ENCODE measurements at places on chromosomes 2 and 18.

DNA sequence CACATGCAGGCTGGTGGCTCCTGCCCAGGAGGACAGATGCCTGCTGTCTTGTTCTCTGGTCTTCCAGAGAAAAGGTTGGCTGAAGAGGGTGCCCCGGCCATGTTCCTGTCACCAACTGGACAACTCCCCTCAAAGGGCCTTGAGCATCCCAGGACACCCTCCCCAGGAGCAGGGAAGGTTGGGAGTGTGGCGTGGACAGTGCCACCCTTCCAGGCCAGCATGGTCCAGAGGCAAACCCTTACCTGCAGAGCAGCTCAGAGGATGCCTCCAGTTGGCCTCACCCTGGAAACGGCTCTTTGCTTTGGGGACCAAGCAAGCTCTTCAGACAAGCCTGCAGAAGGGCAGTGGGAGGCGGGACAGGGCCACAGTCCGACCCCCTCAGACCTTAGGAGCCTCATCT is 4.9 kb upstream of the GPC1 start:
- DNase-seq = peak; percentile 45

DNA sequence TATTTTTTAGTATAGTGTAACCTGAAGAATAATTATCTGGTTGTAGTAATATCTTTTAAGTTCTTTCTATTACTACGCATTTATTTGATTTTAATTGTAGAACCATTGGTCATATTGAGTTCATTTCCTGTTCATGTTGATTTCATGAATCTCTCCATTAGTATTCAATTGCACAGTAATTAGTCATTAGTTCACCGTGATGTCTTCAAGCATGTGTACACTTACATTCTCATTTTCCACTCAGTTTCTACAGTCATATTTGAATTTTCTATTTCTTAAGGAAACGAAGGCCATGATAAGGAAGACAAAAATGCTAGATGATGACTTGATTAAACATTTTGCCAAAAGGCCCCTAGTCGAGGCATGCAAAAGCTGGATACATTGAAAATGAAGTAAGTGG is 333.7 kb upstream of the FANCL start:
- DNase-seq = no peak

DNA sequence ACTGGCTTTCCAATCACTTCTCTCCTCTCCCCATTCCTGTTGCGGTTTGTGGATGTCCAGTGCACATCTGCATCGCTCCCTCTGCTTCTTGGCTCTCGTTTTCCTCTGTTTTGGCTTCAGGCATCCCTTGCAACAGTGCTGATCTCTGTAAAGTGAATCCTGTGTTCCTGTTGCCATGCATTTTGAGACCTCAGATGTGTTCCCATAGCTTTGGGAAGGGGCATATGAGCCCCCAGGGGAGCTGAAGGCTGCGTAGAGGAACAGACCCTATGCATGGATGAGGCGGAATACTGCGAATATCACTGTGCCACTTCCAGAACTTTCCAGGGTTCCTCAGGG is 168.4 kb upstream of the HAAO start:
- DNase-seq = no peak

DNA sequence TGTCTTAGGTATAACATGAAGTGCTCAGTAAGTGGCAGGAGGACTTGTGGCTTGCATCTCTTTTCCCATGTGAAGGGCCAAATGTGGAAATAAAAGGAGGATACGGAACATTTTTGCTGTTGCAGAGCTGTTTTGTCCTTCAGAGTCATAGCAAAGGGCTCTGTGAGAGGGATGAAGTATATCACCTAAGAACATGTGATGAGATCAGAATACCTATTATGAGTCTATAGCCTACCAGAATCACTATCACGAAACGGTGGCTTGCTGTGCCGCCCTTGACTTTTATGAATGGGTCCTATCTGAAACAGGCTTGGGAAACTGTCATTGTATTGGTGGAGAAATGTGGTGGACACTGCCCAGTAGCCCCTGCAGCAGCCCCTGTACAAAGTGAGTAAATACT is 67.0 kb upstream of the ITGB6 start:
- no peak for DNase-seq

- peak; percentile 91 for DNase-seq
These were observed 18.1 kb downstream of the TET3 start for GRCh38 chr2:74002505-74003421.

GRCh38 chr2:108069515-108070310 is 83.4 kb downstream of the SLC5A7 start:
- DNase-seq = no peak

DNA sequence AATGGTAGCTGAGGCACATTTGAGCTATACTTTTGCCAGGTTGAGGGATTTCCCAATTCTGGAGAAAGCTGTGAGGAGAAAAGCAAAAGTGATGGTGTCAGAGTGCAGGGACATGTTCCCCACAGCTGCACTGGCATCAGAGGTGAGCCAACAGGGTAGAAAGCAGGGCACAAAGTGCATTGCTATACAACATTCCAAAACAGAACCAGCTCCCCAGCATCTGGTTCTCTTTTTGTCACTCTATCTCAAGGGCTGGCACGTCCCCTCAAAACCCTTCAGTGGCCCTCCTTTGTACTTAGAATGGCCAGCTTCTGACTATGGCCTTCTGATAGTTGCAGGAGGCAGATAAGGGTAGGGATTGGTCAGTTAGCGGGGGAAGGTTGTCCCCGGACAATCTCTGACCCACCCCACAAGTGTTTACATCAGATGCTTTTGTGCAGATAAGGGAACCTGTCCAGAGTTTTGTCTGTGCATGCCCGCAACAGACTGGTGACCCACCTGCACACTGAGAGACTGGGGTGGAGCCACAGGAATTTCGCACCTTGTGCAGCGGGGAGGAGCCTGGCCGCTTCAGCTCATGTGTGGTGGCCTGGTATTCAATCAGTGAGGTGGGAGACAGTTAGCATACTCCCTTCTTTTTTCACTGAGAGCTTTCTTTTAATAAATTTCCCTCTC is 31.0 kb upstream of the TMEM17 start:
- no peak for DNase-seq

DNA sequence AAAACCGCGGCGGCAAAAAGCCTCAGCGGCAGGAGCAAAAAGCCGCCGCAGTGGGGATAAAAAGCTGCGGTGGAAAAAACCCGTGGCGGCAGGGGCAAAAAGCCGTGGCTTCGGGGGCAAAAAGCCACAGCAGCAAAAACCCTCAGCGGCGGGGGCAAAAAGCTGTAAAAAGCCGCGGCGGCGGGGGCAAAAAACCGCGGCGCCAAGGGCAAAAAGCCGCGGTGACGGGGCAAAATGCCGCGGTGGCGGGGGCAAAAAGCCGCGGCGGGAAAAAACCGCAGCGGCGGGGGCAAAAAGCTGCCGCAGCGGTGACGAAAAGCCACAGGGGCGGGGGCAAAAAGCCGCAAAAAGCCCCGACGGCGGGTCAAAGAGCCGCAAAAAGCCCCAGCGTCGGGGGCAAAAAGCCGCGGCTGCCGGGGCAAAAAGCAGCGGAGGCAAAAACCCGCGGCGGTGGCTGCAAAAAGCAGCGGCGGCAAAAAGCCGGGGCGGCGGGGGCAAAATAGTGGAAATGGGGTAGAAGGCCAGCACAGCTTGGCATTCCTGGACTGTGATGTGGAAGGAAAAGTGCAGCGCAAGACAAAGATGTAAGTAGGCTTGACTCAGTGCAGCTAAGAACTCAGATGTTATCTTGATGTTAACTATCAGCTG is 151.8 kb downstream of the ANKRD30BL start:
- DNase-seq = no peak

All from left forelimb (tissue), 1 donor.